ENCODE measurements at places on chromosomes 1 and 21.

GRCh38 chr1:167565922-167566321 lies 12.4 kb upstream of the CREG1 start:
- peaks cover 8% of the 10 kb centered on the region for H3K4me1 ChIP-seq
- H3K27me3 ChIP-seq = no peaks in the 10 kb centered on the region
- no peak overlapping the region for H3K4me3 ChIP-seq
- H3K27ac ChIP-seq = no peak overlapping the region
- H3K36me3 ChIP-seq = no peaks in the 10 kb centered on the region
- DNase-seq = no peak

GRCh38 chr1:101497881-101498559 lies 261.2 kb downstream of the S1PR1 start:
- no peak overlapping the region for H3K4me3 ChIP-seq
- no peak for DNase-seq
- H3K36me3 ChIP-seq = no peaks in the 10 kb centered on the region
- no peaks in the 10 kb centered on the region for H3K4me1 ChIP-seq

DNA sequence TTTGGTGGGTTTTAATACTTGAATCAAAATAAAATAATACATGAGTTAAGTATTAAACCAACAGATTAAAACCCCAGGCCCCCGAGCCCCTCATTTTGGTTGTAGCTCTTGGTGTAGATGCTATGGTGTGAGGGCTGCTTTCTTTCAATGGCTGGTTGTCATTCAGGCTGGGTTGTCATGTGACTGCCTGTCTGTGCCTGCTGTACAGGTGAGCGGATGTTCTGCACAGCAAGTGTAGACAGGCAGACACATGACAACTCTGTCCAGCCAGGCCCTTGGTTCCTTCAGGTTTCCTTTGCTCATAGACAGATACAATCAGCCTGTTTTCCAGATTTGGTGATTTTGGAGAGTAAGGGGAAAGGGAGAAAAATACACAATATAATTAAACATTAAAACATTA lies 281.9 kb upstream of the C1orf105 start:
- no peaks in the 10 kb centered on the region for H3K36me3 ChIP-seq
- no peaks in the 10 kb centered on the region for H3K4me1 ChIP-seq
- DNase-seq = no peak
- no peaks in the 10 kb centered on the region for H3K27me3 ChIP-seq
- no peak overlapping the region for H3K4me3 ChIP-seq
- H3K27ac ChIP-seq = no peak overlapping the region

DNA sequence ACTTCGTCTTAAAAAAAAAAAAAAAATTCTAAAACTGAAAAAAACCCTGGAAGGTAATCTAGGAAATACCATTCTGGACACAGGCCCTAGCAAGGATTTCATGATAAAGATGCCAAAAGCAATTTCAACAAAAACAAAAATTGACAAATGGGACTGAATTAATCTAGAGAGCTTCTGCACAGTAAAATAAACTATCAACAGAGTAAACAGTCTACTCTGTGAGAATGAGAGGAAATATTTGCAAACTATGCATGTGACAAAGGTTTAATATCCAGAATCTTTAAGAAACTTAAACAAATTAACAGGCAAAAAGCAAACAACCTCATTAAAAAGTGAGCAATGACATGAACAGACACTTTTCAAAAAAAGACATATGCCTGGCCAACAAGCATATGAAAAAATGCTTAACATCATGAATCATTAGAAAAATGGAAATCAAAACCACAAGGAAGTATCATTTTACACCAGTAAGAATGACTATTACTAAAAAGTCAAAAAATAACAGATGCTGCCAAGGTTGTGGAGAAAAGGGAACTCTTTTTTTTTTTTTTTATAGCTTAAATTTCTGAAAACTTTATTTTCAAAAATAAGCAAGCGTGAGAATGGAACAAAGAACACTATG lies 29.4 kb upstream of the RNPC3 start:
- DNase-seq = no peak
- no peak overlapping the region for H3K27ac ChIP-seq
- H3K4me1 ChIP-seq = no peaks in the 10 kb centered on the region

DNA sequence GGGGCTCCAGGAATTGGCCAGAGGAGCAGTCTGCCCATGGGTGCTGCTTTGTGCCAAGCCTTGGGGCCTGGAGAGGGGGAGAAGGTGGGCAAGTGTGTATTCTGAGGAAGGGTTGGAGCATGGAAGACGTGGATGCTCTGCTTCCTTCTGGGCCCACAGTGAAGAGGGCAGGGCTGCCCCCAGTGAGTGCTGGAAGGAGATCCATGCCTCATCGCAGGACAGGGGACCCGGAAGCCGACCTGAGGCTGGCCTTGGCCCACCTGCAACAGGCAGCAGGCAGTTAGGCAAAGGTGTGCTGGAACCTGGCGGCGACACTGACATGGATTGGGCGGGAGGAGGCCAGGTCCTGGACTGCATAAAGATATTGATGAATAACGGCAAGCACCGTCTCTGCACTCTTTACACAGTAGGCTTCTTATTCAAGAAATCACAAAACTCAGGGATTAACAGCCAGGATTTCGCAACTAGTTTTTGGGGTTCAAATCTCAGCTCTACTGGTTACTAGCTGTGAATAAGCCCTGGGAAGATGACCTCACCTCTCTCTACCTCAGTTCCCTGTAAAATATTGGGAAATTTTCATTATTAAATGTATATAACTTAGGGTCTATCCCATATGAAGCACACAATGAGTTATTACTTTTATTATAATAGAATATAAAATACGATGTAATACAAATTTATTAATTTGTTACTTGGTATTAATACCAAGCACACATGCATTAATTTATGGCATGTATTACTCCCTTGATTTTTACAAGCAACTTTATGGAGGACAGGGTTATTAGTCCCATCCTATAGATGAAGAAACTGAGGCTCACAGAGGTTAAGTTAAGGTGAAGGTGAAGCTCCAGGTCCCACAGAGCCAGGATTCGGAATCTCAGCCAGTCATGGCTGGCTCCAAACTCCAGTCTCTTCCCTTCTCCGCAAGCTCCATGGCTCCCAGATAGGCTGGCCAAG lies 62.3 kb downstream of the DHRS3 start:
- DNase-seq = no peak
- no peaks in the 10 kb centered on the region for H3K4me1 ChIP-seq
- H3K27me3 ChIP-seq = no peaks in the 10 kb centered on the region
- no peak overlapping the region for H3K27ac ChIP-seq
- H3K4me3 ChIP-seq = no peak overlapping the region

Data from GM12878 (cell line).